ENCODE measurements at places on chromosomes 7 and 10.

- no peak for DNase-seq
These were observed 90.3 kb upstream of the LYZL2 start for GRCh38 chr10:30719832-30720231.

DNA sequence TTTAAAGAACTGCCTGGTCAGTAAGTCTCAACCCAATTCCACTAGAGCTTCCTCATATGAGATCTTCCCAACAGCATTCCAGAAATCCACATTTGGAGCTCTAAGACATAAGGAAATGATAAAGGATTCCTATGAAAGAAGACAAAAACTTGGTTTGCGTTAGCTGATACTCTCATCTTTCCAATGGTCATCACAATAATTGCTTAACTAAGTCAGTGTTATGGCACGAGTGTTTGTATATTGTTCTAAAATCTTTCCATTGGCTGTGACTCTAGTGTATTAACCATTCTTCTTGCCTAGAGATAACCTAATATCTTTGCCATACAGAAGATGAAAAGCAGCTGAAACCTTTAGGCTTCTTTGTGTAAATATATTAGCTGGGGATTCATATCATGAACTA, 289.0 kb downstream of the SNX13 start:
- no peak for DNase-seq

- DNase-seq = no peak
These were observed 12.0 kb upstream of the TM9SF3 start for GRCh38 chr10:96598846-96599245.

- no peak for DNase-seq
These were observed 27.3 kb downstream of the TBATA start for GRCh38 chr10:70757856-70758255.

DNA sequence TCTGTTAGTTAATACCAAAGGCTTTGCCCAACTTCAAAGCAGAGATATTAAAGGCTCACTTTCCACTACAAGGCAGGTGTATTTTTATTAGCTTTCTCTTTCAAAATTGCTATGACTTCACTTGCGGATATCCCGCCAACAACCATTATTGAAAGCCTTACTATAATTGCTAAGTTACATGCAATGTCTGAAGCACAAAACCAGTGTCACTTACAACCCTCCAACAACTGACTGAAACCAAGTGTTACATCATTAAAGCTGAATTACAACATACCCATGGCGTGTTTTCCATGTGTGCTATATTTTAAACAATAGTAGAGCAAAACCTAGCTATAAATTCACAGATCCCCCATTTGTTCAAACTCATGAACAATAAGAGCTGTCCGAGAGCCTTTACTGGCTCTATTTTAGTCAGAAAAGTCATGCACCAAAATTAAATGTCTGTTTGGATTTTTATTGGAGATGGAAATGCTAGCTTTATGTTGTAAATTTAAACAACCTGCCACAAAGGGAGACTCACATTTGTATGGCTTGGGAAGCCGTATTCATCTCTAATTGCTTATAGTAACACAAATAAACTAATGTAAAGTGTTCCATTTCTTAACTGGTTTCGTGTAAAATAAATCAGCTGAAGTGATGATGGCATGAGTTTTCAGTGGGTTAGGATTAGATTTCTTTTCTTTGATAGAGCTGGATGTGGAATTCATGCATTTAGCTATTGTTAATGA, 227.1 kb downstream of the AGMO start:
- DNase-seq = no peak

DNA sequence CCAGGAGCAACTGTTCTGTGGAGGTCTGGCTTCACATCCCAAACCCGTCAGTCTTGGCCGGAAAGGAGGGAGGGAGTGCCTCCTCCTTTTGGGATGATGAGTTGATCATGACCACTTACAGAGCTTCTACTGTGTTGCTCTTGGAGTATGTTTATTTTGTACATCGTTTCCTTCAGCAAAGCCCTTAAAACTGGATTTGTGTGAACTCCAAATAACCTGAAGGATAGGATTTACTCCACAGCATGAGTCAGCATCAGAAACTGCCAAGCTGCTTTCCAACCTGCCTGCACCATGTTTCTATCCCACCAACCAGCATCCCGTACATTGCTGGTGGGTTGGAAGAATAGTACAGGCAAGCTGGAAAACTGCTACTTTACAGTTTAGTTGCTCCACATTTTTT, 3.5 kb downstream of the CCDC201 start:
- no peak for DNase-seq

DNA sequence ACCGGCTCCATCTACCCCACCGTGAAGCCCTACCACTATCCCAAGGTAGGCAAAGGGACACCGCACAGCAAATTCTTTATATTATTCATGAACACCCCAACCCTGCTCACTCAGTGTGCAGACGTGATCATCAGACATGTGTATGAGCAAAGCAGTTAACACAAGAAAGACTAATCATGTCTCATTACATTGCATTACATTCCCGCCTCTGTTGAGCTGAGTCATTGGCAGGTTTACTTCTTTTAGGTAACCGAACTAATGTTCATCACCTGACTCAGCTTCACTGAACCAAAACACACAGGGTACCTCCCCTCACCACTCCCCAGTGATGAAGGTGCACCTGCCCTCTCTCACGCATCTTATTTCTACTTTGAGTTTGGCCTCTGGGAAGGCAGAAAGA, 233.4 kb downstream of the PAXIP1 start:
- DNase-seq = no peak

DNA sequence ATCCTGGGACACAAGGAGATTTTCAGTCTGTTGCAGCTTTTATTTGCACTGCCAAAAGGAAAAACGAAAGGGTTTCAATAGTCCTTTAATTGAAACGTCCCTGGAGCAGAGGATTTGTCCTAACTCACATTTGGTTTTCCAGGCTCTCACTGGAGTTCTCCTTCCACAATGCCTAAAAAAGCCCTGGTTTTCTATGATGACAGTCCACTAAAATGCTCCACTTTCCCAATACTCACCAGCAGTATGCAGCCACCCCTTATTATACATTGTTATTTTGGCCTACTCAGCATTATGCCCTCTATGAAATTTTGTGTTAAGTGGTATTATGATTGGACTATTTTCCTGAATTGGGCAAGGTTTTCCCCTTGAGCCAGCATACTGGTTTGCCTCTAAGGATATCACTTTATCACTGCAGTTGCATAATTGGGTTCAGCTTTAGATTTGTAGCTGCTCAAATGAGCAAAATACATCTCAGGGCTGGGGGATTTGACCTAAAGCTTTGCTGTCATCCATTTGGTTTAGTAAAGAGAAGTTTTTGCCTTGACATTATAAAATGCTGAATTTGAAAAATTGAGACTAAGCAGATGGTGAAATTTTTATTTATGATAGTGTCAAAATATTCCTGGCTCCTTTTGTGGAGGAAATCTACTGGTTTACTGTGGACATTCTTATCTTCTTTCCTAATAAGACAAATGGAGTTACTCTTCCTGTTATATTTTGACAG, 239.2 kb downstream of the RNLS start:
- DNase-seq = no peak

DNA sequence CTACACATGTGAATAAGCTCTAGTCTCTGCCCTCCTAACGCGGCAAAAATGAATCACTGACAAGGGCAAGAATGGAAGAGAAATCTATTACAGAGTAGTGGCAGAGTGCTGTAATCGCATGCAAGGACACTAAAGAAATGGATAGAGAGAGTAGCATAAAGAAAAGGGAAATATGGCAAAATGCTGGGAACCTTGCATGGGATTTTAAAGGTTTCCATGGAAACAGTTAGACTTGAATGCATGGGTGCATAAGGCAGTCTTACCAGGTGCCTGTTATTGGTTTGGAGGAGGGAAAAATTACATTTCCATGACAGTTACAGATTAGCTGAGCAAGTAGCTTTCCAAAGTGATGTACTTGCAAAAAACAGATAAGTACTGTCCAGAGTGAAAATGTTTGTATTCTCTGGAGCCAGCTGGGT, 233.4 kb downstream of the PTN start:
- no peak for DNase-seq

GRCh38 chr10:2047679-2048078, 310.4 kb upstream of the ADARB2 start:
- DNase-seq = no peak

DNA sequence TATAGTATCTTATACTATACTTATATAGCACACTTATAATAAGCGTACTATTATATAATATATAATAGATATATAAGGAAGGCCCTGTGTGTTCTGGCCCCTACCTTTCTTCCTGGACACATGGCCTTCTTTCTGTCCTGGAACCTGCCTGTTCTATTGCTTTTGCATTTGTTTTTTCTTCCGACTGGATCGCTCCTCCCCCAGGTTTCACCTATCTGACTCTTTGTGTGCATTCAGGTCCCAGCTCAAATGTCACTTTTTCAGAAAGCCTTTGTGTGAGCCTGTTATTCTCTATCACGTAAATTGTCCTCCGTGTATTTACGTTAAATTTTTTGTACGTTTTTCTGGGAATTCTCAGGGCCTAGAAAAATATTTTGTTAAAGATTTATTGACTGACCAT, 2.9 kb upstream of the TRIM8 start:
- DNase-seq = no peak

GRCh38 chr7:136919820-136920219, 51.4 kb downstream of the CHRM2 start:
- DNase-seq = no peak

GRCh38 chr10:119658274-119658673, 7.1 kb downstream of the BAG3 start:
- DNase-seq = peak; percentile 86

DNA sequence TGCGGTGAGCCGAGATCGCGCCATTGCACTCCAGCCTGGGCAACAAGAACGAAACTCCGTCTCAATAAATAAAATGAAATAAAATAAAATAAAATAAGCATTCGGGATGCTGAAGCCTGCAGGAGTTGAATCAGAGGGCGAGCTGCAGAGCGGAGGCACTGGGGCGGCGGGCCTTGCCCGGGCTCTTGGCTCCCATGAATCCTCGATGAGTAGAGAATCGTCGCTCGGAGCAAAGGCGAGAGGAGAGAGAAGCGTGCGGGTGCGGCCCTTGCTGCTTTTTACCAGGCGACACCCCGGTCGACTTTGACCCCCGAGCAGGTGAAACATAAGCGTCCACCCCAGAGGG, 168.3 kb downstream of the UBE2H start:
- DNase-seq = no peak

DNA sequence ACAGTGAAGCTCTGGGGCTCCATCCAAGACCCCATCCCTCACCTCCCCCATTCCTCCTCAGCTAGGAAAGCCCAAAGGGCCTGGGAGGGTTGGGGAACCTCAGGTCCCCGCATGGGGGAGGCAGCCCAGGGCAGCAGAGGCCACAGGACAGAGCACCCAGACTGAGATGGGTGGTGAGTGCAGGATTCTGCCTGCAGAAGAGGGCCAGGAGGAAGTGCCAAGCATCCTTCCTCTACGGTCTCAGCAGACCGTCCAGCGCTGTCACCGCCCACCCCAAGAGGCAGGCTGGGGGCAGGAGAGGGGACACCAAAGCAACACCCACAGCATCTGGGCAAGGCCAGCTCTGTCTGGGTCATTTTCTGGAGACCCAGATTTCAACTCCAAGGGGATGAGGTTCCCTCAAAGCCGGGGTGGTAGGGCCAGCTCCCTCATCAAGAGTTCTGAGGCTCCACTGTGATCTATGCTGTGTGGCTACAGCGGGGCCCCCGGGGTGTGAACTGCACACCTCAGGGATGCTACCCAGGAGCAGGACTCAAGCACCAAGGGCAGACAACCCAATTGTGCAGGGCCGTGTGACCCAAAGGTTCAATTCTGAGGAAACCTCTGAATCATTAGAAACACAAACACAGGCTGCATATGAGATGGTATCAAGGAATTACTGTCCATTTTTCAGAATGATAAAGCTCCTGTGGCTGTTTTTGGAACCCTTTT, 46.8 kb downstream of the CAMK2B start:
- no peak for DNase-seq

- DNase-seq = no peak
These were observed 1.5 kb downstream of the GDF2 start for GRCh38 chr10:47323636-47324296.

DNA sequence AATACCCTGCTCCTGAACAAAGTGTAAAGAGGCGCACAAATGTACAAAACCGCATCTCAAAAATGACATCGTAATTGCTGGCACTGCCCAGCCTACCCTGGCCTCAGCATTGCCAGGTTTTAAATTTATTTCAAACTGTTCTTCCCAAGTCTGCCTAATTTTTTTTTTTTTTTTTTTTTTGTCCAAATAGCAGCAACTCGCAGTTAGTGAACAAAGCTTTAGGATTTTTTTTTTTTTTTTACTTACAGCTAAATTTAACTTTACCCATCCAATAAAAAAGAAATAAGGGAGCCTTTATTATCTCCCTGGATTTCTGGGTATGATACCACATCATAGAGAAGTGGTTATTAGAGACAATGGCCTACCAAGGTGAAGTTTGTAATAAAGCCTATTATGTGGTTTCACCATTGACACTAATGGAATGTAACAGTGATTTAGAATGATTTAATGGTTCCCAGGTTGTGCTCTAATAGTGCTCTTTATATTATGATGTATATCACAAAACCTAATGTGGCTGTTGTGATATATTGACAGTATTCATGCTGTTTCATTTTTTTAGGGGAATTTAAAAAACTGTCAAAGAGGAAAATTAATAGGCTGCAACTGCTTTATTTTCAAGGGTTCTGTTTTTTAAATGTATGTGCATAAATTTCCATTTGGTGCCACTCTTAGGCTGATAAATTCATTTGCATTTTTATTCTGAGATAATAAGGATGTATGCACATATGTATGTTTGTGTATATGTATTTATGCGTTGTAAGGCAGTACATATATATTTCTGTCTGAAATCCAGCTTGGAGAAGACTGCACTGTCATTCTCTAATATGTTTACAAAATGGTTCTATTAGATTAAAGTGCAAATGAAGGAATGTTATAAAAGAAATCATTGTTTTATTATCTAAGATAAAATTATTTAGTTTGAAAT, 309.0 kb downstream of the TFEC start:
- no peak for DNase-seq

GRCh38 chr10:99457813-99458212, 27.4 kb upstream of the GOT1 start:
- no peak for DNase-seq

GRCh38 chr10:79356104-79356503, 8.8 kb downstream of the PPIF start:
- no peak for DNase-seq

- peak; percentile 72 for DNase-seq
These were observed 182.8 kb downstream of the ARHGAP12 start for GRCh38 chr10:31745612-31746376.

- no peak for DNase-seq
These were observed 21.0 kb downstream of the GRB10 start for GRCh38 chr7:50761713-50762112.

- no peak for DNase-seq
These were observed 98.8 kb downstream of the CACNB2 start for GRCh38 chr10:18238870-18239485.

DNA sequence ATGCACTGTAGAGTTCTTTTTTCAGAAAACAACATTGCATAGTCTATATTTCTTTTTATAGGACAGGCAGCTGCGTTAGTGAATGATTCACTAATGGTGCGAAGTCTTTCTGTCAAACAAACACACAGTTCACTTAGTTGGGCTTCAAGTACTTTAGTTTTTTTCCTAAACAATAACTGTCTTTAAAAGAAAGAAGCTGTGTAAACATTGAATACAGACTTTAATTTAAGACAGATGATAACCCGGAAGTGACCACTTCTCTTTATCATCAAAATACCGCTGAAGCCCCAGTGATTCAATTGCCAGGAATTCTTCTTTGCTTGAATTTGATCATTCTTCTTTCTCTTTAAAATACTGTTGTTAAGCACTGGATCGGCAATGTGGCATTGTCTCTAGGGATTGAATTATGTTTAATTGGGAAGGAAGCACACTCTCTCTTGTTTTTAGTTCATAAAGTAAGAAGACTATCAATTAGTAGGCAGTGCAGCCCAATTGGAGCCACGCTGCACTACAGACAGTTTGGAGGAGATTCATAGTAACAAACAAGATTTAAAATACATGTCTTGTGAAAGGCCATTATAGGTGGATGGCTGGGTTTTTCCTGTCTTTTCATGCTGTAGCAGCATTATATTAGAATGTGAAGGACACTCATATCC, 30.4 kb downstream of the CNTNAP2 start:
- DNase-seq = peak; percentile 70

Measured in amniotic stem cell (primary cell).